ENCODE measurements at places on chromosomes 6 and 20.

DNA sequence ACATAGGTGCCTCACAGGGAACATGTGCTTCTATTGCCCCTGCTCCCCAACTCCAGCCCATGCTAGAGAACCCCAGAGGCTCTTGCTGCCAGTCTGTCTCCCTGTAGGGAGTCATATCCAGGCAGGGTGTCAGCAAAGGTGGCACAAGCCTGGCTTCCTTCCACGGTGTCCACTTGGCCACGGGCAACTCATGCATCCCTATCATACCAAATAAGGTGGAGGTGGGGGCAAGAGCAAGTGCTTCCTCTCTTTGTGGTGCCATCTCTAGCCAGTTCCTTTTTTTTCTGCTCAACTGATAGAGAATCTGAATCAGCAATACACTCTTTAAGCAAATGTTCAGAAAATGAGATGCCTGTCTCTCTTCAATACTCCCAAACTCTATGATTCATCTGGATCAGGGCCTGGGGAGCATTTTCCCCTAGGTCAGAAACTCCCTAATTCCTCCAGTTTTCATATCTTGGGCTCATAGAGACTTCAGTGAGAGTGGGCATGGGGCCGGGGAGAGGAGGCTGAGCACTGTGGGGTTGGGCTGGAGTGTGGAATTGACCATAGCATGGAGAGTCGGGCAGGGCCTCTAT, 105.1 kb upstream of the GPR6 start:
- DNase-seq: no peak

DNA sequence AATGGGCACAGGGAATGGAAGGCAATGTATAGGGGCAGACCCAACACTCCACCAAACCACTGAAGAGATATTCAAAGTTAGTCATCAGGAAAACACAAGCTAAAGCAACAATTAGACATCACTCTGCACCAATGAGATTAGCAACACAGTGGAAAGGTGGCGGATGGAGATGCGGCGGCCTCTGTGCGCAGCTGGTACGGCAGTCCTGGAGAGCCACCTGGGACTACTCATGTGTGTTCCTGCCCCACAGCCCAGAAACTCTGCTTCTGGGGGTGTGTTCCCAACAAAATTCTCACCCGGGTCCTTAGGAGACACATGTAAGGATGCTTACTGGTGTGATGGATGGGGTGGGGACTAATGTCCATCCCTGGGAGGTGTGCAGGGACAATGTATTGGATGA, 82.4 kb downstream of the DHX35 start:
- DNase-seq: no peak

GRCh38 chr20:10731190-10731965, 57.6 kb upstream of the JAG1 start:
- DNase-seq: no peak

DNA sequence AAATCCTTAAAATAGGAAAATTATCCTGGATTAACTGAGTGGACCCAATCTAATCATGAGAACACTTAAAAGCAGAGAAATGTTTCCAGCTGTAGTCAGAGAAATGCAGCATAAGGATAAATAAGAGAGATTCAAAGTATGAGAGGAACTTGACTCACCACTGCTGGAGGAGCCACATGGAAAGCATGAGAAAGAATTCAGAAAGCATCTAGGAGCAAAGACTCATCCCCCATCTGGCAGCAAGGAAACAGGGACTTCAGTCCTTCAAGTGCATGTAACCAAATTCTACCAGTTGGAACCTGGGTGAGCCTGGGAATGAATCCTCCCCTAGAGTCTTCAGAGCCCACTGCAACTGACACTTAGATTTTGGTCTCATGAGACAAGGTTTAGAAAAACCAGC, 33.7 kb downstream of the RNF146 start:
- DNase-seq: no peak

- DNase-seq: no peak
Measured at GRCh38 chr20:20303742-20304141, 64.2 kb upstream of the INSM1 start.

DNA sequence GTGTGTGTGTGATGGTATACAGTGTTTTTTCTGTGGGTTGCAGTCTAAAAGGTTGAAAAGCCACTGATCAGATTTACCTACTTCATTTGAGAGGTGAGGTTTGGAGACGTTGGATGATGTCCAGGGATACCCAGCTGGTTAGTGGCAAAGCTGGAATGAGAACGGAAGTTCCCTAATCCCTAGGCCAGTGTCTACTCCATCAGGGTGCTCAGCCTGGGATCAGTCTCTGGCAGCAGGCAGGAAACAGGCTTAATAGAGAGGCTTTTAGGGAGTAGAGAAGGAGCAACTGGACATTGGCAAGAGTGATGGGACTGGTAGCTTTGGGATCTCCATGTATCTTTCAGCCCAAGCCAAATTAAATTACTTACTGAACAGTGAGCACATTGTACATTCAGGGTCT, 80.7 kb downstream of the C6orf52 start:
- DNase-seq: no peak

- DNase-seq: no peak
Measured at GRCh38 chr6:137339929-137340559, 120.9 kb upstream of the IFNGR1 start.

DNA sequence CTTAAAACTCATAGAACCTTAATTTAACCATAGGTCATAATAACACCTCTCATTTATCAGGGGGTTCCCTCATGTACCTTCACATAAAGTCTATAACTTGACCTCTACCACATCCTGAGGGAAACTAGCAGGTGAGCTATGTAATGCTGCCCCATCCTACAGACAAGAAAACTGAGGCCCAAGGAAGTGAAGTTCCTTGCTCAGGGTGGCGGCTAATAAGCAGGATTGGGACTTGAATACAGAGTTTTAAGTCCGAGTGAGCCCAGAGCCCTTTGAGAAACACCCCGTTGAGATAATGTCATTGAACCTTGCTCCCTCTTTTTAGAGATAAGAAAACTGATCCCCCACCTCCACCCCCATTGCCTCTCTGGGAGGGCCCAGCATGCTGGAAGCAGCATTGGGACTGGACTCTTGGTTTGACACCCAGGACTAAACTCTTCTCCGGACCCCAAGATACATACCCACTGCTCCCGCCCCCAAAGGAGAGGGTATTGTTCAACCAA, 429 bp downstream of the BNIP5 start:
- no peak for DNase-seq

GRCh38 chr6:168162366-168162765, 83.4 kb upstream of the FRMD1 start:
- no peak for DNase-seq

GRCh38 chr20:2125474-2126112, 24.0 kb downstream of the STK35 start:
- DNase-seq: no peak

DNA sequence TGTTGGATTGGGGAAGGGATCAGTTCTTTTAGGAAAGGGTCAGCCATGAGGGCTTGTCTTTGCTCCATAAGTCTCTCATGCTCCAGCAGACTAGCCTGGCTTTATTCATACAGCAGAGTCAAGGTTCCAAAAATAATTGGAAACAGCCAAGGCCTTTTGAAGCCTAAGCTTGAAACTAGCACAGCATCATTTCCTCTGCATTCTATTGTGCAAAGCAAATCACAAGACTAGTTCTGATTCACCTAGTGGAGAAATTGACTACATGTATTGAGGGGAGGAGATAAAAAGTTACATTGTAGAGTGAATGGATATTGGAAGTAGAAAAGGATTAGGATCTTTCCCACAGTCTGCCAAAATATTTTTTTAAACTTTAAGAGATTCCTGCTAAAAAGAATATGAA, 159.3 kb upstream of the PLCB4 start:
- DNase-seq: no peak

DNA sequence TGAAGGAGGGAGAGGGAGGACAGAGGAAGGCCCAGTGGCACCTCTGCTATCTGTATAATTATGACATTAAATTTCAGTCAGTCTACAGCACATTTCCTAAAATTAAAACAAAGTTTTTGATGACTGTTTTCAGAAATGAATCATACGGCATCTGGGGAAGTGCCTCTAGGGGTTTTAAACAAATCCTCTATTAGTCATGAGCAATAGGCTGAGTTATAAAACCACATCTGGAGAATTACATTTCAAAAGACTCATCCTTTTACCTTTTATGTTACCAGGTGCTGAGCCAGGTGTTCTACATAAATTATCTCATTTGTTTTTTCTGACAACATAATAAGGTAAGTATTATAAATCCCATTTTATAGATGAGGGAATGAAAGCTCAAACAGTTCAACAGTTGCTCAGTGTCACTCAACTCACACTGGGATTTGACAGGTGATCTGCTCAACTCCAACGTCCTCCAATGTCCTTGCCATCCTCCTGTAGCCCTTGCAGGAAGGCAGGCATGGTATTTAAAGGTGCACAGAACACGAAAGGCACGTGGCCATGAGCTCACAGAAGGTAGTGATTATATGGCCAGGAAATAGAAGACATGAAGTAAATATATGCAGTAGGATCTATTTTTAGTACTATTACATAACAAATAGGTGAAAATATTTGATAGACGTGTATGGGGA, 184.2 kb upstream of the MAN1A1 start:
- DNase-seq: no peak

DNA sequence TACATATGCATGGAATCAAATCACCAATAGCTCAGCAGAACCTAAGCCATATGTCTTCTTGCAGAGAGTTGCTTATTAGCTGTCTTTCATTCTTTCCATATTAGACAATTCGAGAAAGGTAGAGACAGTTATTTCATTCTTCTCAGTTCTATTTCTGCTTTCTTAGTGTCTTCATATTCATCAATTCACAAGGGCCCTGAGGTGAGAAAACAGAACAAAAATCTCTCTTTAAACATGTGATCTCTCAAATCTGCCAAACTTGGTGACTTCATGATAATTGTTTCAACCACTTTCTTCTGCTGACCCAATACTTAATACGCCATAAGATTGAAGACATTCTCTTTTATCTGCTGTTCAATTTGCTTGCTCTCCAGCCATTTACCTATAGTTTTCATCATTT, 229.7 kb upstream of the MARCKS start:
- no peak for DNase-seq

DNA sequence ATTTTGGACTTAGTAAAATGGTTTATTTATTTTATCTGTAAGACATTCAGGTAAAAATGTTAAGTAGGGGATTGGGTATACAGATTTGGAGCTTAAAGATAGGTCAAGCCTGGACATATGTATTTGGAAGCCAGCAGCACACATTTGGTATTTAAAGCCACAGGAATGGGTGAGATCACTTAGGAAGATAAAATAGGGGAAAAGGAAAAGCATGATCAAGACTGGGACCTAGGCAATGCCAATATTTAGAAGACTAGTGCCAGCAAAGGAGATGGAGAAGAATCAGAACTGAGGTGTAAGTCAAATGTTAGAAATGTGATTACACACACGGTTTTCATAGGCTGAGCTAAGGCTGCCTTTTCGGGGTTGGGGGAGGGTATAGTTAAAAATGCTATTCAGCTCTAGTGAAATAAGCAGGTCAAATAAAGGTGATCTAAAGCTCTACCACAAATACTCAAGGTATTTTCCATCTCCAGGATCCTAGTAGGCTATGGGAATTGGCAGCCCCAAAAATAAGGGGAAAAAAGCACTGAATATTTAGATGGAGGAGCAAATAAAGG, 20.6 kb downstream of the SLC2A12 start:
- no peak for DNase-seq

- no peak for DNase-seq
Measured at GRCh38 chr20:59101961-59102360, 59.4 kb upstream of the PRELID3B start.

DNA sequence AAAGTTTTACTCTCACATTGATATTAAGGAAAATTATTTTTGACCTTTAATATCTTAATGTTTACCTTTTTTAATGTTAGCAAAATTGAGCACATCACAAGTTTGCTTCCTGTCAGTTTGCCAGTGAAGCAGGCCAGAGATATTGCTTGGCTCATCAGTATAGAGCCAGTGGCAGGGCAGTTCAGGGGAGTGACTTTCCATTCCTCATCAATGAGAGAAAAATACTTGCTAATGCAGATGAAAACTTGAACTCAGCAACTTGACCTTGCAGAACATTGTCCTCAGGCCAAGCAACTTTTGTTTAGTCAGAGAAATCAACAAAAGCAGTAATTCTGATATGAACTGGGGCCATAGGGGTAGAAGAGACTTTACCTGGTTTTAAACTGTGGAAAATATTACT, 6.9 kb downstream of the TAB2 start:
- DNase-seq: no peak

Measured in hematopoietic multipotent progenitor cell treated with erythropoietin and hydrocortisone succinate and interleukin-3 and kit ligand, for 17 days (in vitro differentiated cells).